ENCODE measurements at places on chromosomes 3 and 15.

DNA sequence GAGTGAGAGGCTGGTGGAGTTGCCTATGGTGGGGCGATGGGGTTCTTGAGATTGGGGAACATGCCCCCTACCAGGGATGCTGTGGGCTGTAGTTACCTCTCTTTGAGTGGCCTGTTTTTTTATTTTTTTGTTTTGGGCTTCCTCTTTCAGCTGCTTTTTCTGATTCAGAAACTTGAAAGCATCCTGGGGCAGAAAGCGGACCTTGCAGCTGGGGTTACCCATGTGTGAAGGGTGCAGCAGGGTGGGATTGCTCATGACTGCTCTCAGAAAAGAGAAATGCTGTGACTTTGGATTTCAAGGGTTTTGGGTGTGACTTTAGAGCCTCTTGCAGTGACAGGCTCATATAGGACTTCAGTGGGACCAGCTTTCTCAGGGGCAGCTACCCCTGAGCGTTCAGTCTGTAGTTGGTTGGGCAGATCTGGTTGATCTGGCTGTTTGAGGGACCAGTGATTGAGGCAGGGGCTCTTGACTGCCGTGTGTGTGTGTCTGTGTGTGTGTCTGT, 1.8 kb downstream of the LIMD1 start:
- no peak for DNase-seq

- no peak for DNase-seq
These were observed 918.8 kb upstream of the CFAP20DC start for GRCh38 chr3:59968513-59969045.

DNA sequence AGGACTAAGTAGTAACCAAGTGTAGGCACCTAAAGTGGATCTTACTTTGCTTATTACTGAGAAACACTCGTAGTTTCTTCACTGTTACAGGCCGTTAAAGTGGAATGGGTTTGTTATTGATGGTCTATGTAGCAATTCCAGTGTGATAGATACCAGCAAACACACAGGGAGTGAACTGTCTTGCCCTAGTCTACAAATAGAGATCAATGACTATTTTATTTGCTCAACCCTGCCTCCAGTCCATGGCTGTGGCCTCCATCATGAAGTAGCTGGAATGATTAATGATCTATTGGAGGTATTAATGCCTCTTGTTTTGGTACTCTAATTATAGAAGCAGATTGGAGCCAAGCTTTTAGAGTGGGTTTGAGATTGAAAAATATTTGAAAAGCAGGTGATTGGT, 362.7 kb upstream of the AZI2 start:
- DNase-seq = no peak

DNA sequence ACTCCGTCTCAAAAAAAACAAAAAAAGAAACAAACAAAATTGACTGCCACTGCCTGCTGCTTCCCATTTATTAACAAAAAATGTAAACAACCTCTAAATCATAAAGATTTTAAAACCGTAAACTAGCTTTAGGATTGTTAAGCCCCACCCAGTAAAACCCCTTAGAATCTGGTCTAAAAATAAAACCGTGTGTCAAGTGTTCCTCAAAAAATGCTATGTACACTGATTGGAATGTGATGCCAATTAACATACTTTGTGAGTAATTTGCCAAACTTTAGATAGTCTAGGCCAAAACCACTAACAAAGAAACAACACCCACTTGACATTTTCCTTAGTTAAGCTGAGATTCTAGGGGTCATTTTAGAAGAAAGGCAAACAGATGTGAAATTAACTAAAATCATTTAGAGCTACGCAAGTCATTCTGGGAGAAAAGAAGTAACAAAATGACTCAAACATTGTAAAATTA, 5.3 kb downstream of the RAF1 start:
- DNase-seq = no peak

GRCh38 chr3:192121923-192122322, 605.4 kb downstream of the FGF12 start:
- no peak for DNase-seq

GRCh38 chr3:45409369-45409768, 21.0 kb downstream of the LARS2 start:
- DNase-seq = no peak

DNA sequence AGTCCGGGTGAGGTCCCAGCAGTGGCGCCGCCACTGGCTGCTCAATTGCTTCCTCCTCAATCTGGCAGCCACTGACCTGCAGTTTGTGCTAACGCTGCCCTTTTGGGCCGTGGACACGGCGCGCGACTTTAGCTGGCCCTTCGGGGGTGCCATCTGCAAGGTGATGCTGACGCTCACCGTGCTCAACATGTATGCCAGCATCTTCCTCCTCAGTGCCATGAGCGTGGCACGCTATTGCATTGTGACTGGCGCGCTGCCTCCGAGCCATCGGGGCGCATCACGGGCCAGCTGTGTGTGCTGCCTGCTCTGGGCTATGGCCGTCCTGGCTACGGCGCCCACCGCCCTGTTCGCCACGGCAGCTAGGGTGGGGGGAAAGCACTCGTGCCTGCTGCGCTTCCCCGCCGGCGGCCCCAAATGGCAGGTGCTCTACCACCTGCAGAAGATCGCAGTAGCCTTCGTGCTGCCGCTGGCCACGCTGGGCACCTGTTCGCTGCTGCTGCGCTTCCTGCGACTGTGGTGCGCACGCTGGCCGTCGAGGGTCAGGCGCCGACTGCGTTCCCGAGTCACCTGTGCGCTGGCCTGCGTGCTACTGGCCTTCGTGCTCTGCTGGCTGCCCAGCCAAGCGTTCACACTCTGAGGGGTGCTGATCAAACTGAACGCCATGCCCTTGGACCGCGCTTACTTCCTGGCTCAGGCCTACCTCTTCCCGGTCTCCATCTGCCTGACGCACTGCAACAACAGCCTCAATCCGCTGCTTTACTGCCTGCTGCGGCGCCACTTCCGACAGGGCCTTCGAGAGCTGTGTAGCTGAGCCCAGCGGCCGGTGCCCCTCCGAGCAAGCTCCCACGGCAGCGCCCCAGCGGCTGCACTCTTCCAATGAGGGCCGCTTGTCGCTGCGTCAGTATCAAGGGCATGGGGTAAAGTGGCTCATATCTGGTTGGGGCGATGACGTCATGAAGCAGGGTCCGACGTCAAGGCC, 20.3 kb upstream of the ADAMTS7 start:
- no peak for DNase-seq

GRCh38 chr15:25469377-25469776, 30.6 kb upstream of the UBE3A start:
- no peak for DNase-seq

DNA sequence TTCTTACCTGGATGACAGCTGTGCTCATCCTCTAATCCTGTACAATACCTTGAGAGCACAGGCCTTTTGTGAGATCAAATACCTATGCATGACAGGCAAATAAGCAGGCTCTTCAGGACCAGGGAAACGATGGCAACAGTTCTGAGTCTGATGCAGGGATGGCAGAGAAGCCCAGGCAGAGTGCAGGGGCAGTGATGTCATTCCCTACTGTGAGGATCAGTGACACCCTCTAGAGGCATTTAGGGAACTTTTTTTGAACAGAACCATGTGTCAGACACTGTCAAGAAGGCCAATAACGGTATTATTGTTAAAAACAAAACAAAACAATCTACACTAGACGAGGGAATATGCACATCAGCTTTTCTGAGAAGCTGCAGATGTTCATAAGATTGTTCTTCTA, 314.8 kb upstream of the CTDSPL start:
- no peak for DNase-seq
